ENCODE measurements at places on chromosomes 3 and 15.

DNA sequence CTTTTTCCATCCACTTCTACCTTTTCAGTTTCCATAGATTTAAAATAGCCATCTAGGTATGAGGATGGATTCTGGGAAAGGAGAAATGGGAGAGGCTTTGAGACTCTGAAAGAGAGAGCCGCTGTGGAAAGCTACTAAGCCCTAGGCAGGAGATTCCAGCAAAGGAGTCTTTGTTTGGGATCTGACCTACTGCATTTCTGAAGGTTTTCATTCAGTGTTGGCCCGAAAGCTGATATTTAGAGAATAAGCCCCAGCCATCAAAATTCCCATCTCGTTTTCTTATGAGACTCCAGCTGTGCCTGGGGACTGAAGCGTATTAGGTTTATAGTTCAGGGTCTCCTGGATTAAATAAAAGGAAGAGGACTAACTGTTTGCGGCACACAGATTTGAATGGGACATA lies 19.5 kb downstream of the LIPH start:
- DNase-seq = no peak

DNA sequence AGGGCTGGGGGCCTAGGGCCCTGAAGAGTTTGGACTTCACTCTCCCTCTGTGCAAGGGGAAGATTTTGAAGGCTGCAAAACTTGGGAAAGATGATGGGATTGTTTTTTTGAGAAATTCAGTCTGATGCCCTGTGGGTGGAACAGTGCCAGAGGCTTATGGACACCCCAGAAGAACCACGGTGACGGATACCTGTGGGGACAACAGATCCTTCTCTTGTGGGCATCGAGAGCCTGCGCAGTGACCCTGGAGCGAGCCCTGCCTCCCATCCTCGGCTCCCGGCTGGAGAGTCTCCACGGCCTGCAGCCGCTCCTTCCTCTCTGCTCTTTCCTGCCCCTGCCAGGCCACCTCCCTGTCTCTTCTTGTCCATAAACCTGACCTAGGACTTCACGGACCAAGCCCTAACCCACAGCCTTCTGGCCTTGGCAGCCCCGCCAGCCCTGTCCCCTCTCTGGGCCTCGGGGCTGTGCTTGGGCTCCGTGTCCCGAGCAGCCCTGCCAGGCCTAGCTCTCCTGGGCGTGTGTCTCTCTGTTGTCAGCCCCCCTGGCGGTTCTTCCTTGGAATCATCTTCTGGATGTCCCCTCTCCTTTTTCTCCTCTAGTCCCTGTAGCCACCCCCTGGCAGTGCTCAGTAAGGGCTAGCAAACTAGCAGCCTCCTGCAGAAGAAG lies 98.4 kb downstream of the VGLL4 start:
- DNase-seq = no peak

DNA sequence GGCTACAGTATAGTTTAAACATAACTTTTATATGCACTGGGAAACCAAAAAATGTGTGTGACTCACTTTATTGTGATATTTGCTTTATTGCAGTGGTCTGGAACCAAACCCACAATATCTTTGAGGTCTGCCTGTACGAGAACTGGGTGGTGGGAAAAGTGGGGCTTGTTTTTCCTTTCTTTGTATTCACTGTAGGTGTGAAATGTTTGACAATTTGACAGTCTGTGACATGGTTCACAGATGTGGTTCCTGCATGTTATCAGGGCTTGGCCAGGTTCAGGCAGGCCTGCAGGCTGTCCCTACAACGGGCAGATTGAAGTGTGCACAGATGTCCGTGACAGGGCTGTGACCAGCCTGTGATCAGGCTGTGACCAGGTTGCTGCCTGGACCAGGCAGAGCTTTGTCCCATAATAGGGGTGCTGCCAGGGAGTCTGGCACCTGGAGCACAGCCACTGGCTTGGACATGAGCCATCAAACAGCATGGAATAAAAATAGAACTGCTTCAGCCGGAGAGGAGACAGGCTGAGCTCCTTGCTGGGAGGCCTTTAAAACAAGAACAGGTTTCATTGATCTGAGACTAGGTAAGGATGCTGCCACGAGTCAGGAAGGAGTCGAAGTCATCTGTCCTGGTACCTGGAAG lies 61.0 kb downstream of the KLF13 start:
- DNase-seq = peak; percentile 35

DNA sequence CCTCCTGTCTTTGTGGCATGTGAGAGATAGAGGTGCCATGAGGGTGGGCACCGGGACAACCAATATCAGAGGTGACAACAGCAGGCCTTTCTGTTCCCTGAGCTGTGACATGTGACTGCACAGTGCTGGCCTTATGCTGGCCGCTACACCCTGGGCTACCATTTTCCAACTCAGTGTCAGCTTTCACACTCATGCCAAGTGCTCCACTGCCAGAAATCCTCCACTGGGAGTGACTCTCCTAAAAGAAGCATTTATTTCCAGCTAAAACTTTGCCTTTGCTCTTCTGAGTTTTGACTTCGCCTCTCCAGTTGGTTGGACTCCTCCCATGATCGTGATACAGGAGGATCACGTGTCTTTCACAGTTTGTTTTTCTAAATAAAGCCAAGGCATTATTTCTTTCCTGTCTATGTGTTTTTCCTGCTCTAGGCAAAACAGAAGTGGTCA lies 31.4 kb downstream of the CA12 start:
- no peak for DNase-seq

DNA sequence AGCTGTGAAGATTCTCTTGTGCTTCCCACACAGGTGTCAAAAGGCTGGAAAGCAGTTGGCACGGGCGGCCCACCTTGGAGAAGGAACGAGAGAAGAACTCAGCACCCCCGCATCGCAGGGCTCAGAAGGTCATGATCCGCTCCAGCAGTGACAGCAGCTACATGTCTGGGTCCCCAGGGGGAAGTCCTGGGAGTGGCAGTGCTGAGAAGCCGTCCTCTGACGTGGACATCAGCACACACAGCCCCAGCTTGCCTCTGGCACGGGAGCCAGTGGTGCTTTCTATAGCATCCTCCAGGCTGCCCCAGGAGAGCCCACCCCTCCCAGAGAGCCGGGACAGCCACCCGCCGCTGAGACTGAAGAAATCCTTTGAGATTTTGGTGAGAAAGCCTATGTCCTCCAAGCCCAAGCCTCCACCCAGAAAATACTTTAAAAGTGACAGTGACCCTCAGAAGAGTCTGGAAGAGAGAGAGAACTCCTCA lies 31.4 kb downstream of the STARD5 start:
- no peak for DNase-seq

DNA sequence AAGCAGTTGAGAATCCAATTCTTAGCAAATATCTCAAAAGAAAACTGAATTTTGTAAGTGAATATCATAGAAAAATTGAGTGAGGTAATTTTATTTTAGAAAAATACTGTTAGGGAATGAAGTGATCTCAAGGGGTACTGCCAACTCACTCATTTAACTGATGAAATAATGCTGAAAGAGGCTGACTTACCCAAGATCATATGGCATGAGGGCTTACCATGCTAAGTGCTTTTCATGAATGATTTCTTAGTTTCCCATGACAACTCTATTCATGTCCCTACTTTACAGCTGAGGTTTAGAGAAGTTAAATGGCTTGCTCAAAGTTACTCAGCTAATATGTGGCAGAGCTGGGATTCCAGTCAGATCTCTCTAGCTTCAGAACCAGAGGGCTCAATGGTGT lies 30.6 kb downstream of the CCDC14 start:
- no peak for DNase-seq

- DNase-seq = peak; percentile 20
Observed at GRCh38 chr3:9280451-9281219, 31.2 kb upstream of the SRGAP3 start.

- DNase-seq = peak; percentile 56
Observed at GRCh38 chr3:169657351-169658124, 6.0 kb downstream of the MECOM start.

- DNase-seq = no peak
Observed at GRCh38 chr3:15924914-15925313, 127.1 kb upstream of the ANKRD28 start.

- no peak for DNase-seq
Observed at GRCh38 chr15:64858021-64858575, 16.4 kb downstream of the PLEKHO2 start.

GRCh38 chr15:62928242-62928999 lies 114.1 kb upstream of the TPM1 start:
- DNase-seq = no peak

GRCh38 chr15:60457985-60458384 lies 21.0 kb downstream of the ICE2 start:
- DNase-seq = no peak

GRCh38 chr15:72147418-72147817 lies 29.2 kb downstream of the SENP8 start:
- DNase-seq = no peak

DNA sequence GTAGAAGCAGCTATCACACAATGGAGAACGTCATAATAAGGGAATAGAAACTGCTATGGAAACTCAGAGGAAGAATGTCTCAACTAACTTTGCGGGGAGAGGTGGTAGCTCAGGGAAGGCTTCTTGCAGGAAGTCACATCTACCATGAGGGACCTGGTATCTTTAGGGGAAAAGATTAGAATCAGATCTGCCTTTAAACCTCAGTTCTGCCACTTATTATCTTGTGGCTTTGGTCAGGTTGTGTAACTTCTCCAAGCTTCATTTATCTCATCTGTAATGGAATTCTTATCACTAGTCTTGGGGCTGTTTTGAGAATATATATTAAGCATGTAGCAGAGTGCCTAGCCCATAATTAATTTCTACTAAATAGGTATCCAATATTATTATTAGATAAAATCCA lies 46.4 kb upstream of the PRICKLE2 start:
- DNase-seq = no peak

GRCh38 chr3:122215592-122216298 lies 32.3 kb downstream of the CASR start:
- DNase-seq = peak; percentile 89

DNA sequence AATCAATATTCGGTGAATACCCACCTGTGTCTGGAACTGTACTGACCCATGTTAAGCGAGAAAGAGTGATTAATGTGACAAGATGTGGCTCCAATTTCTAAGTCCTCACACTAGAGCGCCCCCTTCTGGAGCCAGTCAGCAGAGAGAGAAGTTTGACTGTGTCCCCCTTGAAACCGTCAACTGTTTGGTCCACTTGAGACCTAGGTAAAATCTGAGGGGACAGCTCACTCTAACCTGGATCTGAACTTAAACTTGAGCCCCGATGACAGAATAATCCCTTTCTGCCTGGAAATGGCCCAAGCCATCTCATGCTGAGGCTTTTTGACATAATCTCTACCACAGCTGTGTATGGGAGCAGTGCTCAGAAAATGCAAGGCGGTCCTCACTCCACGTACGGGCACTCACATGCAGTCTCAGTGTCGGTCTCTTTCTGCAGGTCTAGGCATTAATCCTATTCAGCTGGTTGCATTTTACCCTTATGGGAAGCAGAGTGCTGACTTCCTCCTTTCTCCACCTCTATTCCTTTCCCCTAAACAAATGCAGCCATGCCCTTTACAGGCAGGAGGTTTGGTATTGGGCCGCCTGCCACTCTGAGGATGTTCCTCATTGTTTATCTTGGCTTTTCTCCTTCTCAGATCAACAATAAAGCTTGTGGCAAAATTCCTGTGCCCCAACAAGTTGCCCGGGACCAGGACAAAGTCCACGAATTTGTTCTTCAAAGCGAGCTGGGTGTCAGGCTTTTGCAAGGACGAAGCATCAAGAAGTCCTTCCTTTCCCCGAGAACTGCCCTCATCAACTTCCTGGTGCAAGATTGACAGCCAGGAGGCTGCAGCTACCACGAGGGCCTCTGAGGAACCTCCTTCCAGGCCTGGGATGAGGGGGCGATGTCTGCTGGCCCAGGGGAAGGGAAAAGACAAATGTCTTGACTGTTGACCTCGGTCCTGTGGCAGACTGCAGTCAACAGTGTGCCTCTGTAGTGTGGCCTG lies 47.5 kb upstream of the LIMD1 start:
- DNase-seq = no peak

- no peak for DNase-seq
Observed at GRCh38 chr3:57706462-57706861, 13.6 kb upstream of the DENND6A start.

DNA sequence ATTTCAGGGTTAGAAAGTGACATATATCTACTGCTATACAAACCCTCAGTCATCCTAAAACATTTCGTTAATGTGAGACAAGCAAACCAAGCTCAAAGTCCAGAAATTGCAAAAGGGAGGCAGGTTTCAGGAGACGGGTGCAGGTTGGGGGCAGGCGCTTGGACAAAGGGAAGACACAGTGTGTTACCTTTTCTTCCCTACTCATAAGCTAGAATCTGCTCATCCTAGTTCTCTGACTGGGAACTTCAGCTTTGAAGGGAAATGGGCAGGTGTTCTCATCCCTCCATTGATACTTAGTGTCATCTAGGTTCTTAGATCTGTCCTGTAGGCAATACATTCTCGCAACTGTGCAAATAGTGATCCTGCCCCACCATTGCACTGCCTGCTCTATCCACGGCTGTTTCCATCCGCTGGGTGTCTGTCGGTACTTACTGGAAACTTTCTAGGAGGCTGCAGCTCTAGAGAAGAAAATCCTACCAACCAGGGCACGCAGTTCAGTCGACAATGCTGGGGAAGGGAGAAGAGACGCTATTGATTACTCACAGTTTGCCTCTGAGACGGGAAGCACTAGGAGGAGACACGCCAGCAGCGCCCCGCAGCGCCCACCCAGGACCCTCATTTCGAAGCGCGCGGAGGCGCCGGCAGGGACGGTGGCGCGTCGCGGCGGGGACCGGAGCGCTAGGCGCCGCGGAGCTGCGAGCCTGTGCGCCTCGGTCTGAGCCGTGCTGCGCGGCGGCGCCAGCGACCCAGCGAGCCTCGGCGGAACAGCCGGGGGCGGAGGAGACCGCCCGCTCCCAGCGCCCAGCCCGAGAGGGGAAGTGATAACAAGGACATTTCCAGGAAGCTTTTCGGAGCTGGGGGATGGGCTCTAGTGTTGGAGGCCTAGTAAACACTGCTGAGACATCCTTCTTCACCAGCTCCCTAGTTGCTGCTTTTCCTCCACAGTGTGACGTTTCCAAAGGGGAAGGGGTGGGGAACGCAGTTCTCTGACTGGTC lies at the start of gene PROS1:
PROS1 (minus strand) TSS at position 766 of the 996 bp plus-strand sequence; CDS start at position 619, 147 bp downstream.
- peak; percentile 19 for DNase-seq

- DNase-seq = no peak
Observed at GRCh38 chr15:55402707-55403106, 5.5 kb downstream of the CCPG1 start.

- no peak for DNase-seq
Observed at GRCh38 chr15:63892794-63893441, 59.2 kb upstream of the HERC1 start.

DNA sequence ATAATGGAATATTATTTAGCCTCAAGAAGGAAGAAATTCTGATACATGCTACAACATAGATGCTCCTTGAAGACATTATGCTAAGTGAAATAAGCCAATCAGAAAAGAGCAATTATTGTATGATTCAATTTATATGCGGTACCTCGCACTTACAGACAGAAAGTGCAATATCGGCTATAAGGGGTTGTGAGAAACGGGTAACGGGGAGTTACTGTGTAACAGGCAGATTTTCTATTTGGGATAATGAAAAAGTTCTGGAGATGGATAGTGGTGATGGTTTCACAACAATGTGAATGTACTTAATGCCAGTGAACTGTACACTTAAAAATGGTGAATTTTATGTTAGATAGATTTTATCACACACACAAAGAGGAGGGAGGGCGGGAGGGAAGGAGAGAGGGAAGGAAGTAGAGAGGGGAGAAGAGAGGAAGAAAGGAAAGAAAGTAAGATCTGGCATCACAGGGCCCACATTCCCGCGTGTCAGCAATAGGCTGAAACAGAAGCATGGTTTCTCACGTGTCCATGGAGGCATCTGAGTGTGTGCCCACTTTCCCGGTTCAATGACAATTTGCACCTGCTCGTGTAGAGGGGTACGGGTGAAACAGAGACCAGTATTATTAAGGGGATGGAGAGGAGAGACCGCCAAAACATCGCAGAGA lies 700 bp upstream of the BLM start:
- no peak for DNase-seq

Data from DMS79 (cell line).